ENCODE measurements at places on chromosomes 2 and 18.

DNA sequence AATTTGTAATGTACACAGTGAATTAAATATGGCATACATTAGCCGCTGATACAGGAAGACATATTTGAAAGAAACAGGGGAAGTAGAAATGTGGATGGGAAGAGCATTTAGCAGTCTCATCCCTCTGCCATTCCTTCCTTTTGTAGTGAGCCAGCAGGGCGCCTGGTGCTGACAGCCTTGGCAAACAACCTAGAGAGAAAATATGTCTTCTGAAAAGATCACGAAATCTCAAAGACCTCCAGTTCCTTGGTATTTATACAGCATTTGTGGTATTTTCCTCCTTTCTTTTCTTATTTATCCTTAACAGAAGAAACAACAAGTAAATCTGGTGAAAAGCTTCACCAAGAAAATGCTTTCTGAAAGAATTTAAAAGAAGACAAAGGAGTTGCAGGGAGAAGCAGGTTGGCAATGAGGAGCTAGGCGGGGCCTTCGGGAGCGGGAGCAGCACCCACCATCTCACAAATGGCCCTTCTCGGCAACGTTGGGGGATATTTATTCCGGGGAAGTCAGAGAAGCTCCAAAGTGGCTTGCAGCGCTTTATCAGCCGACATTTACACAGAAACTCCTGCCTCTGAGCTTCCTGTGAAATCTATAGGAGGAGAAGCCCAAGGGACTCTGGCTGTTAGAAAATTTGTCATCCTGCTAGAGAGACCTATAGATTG is 406.1 kb upstream of the NRP2 start:
- DNase-seq, result no peak

DNA sequence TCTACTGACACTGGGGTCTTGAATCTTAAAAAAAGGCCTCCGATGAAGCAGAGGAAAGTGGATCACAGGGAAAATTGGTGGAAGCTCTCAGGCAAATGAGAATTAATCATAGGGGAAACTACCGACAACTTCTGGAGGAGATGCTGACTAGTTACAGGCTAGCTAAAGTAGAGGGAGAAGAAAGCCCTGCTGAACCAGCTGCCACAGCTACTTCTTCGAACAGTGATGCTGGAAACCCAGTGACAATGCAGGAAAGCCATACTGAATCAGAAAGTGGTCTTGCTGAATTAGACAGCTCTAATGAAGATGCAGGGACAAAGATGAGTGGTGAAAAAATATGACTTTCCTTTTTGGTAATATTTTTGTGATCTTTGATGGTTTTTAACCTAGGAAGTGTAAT is 44.9 kb upstream of the SLC3A1 start:
- no peak for DNase-seq

DNA sequence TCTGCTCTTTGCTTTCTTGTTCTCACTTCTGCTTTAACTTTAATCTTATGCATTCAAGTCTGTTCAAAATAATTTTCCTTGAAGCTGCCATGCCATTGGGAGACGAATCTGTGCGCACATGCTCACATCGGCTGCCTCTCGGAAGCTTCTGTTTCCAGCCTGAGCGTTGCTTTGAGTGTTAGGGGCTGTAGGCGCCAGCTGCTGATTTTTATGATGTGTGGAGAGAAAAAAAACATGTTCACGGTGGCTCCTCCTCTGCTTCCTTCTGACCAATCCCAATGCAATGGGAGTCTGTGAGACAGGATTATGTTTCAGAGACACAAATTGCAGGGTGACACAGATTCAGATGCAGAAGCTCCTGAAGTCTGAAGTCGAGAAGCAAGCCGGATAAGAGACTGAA is at the start of gene MC4R:
Gene MC4R (minus strand): TSS at position 180 of the 400 bp plus-strand sequence. CDS start 426 bp downstream, outside the sequence.
- peak; percentile 68 for DNase-seq

DNA sequence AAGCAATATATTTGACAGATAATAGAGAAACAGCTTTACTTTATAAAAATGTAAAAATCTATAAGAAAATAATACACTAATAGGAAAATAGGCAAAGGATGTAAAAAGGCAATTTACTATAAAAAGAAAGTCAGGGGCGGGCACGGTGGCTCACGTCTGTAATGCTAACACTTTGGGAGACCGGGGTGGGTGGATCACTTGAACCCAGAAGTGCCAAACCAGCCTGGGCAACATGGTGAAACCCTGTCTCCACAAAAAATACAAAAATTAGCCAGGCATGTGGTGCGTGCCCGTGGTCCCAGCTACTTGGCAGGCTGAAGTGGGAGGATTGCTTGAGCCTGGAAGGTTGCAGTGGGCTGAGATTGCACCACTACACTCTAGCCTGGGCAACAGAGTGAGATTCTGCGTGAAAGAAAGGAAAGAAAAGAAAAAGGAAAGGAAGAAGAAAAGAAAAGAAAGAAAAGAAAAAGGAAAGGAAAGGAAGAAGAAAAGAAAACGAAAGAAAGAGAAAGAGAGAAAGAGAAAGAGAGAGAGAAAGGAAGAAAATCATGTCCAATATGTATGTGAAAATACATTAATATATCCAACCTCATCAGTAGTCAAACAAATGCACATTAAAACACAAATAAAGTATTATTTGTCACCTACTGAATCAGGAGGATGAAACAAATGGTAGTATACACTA is 65.1 kb downstream of the ADD2 start:
- no peak for DNase-seq

- DNase-seq, result peak; percentile 71
These were observed 16.6 kb upstream of the PSME4 start for GRCh38 chr2:53987336-53987921.

DNA sequence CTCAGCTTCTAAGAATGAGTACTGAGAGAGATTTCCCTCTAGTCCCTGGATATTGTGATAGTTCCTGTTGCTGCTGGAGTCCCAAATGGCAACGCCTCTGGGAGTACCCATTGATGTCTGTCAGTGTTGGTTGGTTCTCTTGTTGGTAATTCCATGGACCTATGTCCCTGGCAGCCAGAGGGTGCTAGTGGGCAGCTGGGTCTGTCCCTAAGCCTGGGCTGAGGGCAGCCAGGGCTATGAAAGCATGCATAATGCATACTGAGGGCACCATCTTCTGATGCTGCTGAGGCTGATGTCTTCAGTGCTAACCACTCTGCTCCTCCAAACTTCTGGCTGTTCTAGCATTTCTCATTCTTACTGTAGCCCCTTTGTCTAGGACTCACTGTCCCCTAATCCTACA is 35.9 kb downstream of the NABP1 start:
- DNase-seq, result no peak

- DNase-seq, result peak; percentile 84
These were observed 58.7 kb upstream of the SP3 start for GRCh38 chr2:174023591-174024523.

DNA sequence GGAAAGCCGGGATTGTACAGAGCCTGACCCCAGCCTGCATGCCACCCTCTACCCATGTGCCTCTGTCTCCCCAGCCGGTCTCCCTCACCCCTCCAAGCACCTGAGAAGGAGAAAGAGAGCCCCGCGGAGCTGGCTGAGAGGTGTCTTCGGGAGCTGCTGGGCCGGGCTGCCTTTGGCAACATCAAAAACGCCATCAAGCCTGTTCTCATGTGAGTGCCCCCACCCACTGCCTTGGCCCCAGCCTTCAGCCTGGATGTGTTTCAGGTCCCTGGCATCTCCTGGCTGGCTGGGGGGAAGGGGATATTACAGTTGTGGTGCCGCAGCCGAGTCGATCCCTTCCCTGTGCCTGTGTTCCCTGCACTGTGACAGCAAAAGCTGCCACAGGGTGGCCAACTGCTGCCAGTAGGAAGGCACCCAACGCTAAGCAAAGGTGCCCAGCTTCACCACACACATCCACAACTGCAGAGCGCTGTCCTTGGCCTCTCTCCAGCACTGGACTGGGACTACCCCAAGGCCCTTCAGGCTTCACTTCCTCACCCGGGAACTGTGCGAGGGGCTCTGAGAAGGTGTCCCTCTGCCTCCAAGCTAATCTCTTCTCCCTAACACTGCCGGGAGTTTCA is 38.4 kb downstream of the POMC start:
- DNase-seq, result no peak

GRCh38 chr18:70036771-70037347 is 89.2 kb upstream of the CD226 start:
- no peak for DNase-seq

DNA sequence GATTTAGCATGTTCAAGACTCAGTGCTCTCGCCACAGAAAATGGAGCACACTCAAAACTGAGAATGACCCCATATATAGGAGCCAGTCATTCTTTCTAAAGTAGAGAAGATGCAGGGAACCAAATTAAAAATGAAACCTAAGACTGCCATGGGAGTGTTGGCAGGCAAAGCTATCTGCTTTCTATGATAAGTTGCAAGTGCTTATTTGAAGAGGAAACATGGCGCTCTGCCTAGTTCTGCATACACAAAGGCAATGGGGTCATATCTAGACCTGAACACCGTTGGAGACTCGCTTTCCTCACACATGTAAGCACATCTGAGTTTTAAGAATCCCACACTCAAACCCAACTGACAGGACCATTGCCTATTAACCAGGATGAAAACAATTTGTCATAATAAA is 292.5 kb downstream of the ALK start:
- peak; percentile 33 for DNase-seq

- DNase-seq, result no peak
These were observed 100.3 kb downstream of the DOCK10 start for GRCh38 chr2:224941960-224942359.

DNA sequence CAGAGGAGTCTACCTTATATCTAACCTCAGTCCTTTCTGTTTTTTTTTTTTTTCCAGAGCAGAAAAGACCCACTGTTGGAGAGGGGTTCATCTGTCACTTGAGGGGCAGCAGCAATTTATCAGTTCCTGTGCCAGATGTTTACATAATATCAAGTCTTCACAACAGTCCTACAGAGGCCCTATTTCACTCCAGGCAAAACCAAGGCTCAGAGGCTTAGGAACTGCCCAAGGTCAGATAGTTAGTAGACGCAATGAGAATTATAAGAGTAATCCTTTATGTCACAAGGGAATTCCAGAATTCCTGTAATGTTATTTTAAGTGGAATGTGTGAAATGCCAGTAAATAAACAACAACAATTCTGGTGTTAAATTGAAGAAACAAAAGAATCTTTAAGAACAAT is 696.1 kb downstream of the NRXN1 start:
- no peak for DNase-seq

DNA sequence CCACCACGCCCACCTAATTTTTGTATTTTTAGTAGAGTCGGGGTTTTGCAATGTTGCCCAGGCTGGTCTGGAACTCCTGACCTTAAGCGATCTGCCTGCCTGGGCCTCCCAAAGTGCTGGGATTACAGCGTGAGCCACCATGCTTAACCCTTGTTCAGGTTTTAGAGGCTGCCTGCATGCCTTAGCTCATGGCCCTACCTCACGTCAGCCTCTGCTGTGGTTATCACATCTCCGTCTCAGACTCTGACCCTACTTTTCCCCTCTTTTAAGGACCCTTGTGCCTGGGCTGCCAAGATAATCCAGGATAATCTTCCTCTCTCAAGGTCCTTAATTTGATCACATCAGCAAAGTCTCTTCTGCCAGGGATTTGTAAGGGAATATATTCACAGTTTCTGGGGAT is 98.2 kb upstream of the PMAIP1 start:
- DNase-seq, result no peak

DNA sequence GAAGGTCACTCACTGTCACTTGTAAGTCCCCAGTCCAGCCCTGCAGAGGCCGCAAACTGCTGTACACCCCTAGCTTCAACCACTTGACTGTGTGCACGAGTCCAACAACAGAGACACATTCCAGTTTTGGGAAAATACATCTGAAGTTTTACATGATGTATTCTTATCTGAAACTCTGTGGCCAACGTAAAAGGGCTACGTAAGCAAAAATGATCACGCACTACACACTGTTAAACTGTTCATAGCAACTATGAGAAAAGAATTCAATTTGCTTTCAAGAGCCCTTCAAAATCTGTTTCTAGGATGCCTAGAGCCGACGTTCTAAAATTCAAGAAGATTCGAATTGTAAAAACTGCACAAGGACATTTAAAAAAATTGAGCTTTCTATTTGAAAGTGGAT is 26.0 kb downstream of the EDAR start:
- no peak for DNase-seq

DNA sequence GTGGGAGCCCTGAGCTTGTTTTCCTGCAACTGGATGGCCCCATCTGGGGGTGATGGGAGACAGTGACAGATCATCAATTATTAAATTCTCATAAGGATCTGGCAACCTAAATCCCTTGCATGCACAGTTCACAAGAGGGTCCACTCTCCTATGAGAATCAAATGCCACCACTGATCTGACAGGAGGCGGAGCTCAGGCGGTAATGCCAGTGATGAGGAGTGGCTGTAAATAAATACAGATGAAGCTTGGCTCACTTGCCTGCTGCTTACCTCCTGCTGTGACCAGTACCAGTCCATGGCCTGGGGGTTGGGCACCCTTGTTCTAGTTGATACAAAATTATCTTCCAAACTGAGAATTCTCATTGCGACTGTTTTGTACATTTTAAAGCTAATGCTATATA is 258.6 kb downstream of the CTNNA2 start:
- no peak for DNase-seq

DNA sequence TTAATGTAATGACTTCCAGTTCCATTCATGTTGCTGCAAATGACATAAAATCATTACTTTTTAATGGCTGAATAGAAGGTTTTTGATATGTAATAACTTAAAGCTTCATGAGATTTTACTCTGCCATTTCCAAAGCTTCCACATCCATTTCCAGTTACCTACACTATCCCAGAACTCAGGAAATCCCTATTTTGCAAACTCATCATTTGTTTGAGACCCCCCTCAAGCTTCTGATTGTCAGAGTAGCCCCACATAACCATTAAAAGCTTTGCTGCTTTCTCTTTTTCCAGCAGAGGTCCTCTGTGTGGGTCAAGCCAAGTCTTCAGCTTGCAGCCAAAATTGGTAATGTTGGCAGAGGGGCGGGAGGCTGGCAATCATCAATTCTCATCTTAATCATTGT is 50.6 kb upstream of the IL1R1 start:
- no peak for DNase-seq

- DNase-seq, result no peak
These were observed 156.6 kb downstream of the MYCN start for GRCh38 chr2:16096962-16097361.

- DNase-seq, result no peak
These were observed 14.8 kb downstream of the DYNC2LI1 start for GRCh38 chr2:43788646-43789045.

DNA sequence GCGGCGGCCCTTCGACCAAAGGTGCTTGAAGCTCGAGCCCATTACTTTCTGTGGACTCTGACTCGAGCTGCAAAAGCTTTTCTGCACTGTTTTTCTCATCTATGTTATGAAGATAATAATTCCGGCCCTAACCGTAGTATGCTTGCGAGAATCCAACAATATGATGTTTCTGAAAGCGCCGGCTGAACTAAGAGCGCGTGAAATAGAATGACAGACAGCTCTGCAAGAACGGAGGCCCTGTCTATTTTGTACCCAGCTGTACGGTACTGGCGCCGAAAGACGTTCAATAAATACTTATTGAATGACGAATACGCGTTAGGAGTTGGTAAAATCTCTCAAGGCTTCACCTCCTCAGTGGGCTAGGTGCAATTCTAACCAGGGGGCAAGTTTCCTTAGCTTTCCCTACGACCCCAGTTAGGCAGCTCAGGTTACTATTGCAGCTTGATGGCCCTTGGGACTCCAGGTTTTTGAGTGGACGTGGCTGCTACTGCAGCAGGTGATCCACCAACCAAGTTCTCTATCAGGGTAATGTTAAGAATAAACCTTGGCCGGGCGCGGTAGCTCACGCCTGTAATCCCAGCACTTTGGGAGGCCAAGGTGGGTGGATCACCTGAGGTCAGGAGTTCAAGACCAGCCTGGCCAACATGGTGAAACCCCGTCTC is 570 bp downstream of the SCRN3 start:
- DNase-seq, result no peak
